ENCODE measurements at places on chromosomes 11 and 22.
A peak's percentile ranks its signal among the peaks of the same experiment; 100 is the strongest.

- peak; percentile 60 for DNase-seq
Observed at GRCh38 chr11:43367382-43368178, 8.9 kb downstream of the TTC17 start.

- no peak for DNase-seq
Observed at GRCh38 chr11:118418766-118419165, 17.4 kb downstream of the ATP5MG start.

GRCh38 chr11:119907878-119908572, 179.0 kb upstream of the NECTIN1 start:
- no peak for DNase-seq

GRCh38 chr11:3159296-3160190, 5.6 kb downstream of the OSBPL5 start:
- no peak for DNase-seq

GRCh38 chr11:102734650-102735049, 9.9 kb upstream of the MMP8 start:
- DNase-seq: no peak

DNA sequence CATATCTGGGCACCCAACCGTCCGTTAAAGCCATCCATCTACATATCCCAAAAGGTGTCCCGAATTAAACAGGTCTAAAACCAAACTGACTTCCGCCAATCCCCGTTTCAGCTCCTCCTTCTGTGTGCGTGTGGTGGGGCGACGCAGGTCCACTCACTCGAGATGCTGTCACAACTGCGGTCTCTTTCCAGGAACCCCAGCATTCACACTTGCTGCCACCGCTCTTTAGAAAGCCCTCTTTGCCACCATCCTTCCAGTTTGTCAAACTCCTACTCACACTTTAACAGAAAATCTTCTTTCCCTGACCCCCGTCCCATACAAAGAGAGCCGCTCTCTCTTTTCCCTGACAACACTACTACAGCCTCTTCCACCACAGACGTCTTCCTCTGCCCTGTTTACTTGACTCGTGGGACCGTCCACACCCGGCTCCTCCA, 467 bp downstream of the ESS2 start:
- DNase-seq: peak; percentile 45

DNA sequence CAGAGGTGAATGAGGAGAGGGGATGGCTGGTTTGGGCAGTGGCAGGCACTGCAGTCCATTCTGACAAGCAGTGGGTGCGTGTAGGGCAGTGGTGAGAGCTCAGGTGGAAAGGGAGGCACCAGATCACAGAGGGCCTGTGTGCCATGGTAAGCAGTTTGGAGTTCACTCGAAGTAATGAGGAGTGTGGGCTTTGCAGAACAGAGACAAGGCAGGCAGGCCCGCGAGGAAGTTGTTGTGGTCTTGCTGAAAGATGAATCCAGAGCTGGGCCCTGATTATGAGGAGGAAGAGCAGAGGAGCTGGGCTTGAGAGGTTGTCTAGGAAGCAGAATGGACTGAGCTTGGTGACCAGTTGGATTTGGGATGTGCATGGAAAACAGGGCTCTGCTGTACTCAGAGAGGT, 1.6 kb upstream of the DNAJB13 start:
- no peak for DNase-seq

DNA sequence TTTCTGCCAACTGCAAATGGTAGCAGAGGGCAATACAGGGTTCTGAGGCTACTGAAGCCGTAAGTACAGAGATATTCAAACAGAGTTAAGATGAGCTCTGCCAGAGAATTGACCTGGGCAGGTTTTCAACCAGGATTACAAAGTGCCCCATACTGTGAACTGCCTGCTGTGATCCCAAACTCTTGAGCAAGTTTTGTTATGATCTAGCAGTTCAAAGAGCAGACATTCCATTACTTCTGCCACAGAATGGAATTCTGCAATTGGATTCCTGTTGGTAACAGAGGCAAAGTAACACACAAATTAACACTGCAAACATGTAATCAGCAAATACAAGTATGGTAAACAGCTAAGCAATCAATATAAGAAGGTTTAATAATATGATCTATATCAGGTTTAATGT, 31.2 kb downstream of the ALG9 start:
- no peak for DNase-seq

GRCh38 chr11:17876827-17877226, 136.0 kb downstream of the SERGEF start:
- no peak for DNase-seq

DNA sequence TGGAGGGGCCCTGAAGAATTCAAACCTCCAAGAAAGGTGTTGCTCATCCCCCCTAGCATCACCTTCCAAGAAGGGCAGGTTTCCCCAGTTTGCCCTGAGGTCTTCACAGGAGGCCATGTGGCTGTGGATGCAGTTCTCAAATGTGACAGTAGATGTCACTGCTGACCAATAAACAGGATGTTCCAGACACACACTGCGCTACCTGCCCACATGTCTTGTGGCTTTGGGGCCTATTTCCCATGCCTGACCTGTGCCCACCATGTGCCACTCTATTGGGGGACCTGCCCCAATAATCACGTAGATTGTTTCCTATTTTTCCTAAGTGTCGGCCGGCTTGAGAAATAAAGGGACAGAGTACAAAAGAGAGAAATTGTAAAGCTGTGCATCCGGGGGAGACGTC, 4.5 kb downstream of the GSTT2 start:
- peak; percentile 75 for DNase-seq

DNA sequence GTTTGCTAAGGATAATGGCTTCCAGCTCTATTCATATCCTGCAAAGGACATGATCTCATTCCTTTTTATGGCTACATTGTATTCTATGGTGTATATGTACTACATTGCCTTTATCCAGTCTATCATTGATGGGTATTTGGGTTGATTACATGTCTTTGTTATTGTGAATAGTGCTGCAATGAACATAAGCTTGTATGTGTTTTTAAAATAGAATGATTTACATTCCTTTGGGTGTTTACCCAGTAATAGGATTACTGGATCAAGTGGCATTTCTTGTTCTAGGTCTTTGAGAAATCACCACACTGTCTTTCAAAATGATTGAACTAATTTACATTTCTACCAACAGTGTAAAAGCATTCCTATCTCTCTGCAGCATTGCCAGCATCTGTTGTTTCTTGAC, 6.0 kb upstream of the MS4A6E start:
- no peak for DNase-seq

- DNase-seq: peak; percentile 77
Observed at GRCh38 chr11:75547617-75548058, 14.4 kb upstream of the SERPINH1 start.

- DNase-seq: peak; percentile 23
Observed at GRCh38 chr22:29732883-29733282, 13.1 kb downstream of the CABP7 start.

DNA sequence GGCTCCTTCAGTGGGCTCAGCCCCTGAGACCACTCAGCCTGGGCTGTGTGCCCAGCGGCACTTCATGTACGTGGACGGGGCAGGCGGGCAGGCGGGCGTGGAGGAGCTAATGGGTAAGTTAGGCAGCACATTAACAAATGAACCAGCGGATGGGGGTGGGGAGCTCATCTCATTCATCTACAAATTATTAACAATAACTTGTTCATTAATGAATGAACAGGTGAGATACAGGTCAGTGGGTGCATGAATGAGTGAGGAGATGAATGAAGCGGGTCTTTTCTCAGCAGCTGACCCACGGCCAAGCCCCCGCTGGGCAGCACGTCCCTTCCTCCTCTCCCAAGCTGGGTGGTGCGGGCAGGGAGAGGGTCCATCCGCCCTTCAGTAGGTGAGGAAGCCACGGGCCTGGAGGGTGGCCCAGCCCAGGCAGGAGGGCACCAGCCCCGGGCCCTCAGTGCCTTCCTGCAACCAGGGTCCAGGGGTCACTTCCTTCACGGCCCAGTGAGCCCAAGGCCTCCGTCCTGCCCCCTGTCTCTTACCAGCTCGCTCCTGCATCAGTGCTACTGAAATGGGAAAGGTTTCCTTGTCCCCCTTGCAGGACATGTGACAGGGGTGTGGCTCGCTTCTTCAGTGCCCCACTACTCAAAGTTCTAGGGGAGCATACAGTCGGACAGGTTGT, 60.5 kb upstream of the KCNQ1OT1 start:
- no peak for DNase-seq

DNA sequence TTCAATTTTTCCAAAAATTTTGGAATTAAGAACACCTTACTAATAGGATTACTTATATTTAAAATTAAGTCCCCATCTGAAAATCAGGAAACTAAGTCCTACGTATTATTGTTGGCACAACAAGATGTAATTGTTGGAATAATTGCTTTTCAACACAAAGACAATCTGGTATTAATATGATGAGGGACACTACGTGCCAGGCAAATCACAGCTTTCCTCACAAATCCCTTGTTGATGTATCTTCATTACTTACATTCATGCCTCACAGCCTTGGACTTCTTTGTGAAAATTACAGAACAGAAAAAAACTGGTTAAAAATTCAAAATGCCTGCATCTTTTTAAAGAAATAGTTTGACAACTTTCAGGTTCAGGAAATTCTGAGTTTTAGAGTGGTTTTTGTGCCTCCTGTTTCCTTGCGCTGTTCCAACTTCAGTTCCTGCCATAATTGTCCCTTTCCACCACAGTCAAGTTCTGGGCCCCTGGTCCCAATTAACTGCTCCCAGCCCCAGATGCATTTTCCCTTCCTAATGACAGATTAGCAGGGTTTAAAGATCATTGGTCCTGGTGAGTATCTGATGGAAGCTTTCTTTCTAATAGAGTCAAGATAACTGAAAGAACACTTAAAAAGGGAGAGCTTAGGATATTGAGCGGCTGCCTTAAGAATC, 23.3 kb upstream of the CCDC34 start:
- no peak for DNase-seq

- DNase-seq: no peak
Observed at GRCh38 chr11:104692751-104693150, 205.5 kb downstream of the CASP12 start.

DNA sequence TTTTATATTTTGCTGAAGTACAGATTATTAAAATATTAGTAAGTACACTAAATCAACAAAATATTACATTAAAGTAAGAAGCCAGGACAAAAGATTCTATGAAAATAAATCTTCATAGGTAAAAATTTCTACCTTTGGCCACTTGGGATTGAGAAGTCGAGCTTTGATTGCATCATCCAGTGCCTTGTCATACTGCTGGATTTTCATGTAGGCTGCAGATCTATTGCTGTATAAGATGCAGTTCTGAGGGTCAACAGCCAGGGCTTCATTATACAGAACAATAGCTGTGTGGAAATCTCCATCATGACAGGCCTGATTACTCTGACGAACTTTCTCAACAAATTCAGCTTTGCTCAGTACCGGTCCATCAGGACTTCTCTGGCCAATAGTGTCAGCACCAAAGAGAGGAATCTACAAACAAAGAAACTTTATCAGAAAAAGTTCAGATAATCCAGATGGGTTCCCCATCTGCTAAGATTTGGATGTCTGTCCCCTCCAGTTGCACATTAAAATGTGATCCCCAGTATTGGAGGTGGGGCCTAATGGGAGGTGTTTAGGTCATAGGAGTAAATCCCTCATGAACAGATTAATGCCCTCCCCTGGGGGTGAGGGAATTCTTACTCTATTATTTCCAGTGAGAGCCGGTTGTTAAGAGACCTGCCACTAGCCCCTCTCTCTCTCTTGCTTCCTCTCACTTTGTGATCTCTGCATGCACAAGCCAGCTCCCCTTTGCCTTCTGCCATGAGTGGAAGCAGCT, 50.0 kb downstream of the TTC28 start:
- no peak for DNase-seq

DNA sequence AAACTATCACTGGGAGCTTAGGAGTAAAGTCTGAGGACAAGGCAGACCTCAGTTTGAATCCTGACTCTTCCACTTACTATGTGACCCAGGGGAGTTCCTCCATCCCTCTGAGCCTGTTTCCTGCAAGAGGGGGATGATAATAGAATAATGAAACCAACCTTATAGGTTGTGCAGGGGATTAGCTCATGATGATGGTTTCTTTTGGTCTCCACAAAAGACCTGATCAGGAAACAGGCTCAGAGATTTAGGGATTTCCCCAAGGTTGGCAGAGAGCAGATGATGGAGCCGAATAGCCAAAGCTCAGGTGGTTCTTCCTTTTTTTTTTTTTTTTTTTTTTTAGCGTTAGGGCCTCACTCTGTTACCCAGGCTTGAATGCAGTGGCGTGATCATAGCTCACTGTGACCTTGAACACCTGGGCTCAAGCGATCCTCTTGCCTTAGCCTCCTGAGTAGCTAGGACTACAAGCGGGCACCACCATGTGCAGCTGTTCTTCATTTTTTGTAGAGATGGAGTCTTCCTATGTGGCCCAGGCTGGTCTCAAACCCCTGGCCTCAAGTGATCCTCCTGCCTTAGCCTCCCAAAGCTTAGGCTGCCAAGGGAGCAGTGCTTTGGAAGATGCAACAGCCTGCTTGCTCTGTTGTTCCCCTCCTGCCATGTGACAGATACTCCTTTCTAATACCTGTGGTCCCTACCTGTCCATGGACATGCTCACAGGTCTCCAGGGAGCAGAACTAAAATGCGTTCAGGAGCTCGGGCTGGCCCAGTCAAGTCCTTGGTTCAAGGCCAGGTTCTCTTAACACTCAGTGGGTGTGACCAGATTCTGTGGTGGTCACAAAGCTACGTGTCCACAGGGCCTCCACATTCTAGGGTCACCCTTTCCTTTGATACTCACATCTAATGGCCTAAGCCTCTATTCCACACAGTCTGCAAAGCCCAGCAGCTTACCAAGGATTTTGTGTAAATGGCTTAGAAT, 22.3 kb downstream of the PATZ1 start:
- no peak for DNase-seq

GRCh38 chr11:101063706-101064105, 65.9 kb downstream of the PGR start:
- no peak for DNase-seq

DNA sequence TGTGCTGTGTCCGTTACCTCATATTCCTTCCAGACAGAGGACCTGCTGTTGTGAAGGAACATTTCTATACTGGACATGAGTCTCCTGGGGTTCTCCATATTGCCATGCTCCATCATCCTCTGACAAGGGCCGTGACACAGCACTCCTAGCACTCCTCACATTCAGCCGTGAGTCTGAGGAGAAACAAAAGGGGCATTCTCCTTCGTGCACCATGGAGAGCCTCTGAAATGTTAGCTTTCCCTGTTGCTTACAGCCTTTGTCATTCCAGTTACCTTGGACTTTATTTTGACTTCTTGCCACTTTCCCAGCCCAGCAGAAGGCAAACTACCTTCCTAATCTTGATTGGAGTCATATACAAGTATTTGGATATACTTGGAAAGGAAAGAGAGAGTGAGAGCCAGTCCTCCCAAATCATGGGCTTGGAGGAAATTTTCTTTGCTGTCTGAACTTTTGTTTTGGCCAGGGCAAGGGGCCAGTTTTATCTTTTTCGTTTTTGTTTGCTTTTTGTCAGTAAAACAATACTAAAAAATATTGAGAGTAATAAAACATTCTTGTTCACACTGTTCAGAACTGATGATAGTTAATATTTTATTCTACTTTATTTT, 29.1 kb upstream of the TECTA start:
- DNase-seq: no peak

- no peak for DNase-seq
Observed at GRCh38 chr22:35638001-35638400, 10.2 kb upstream of the APOL6 start.

- DNase-seq: peak; percentile 47
Observed at GRCh38 chr11:63767565-63768236, 874 bp downstream of the ZFTA start.
